ENCODE measurements at places on chromosomes 3 and 15. TPM values are rescaled to one million over a fixed set of nuclear protein-coding genes. Genes with fewer than 3 reads are reported as not detected.
A peak's percentile ranks its signal among the peaks of the same experiment; 100 is the strongest.

GRCh38 chr3:96000966-96001365 is 813.4 kb upstream of the EPHA6 start:
- H3K36me3 ChIP-seq = no peaks in the 10 kb centered on the region
- DNase-seq = no peak
- H3K4me1 ChIP-seq = no peaks in the 10 kb centered on the region
- H3K27ac ChIP-seq = no peak overlapping the region

DNA sequence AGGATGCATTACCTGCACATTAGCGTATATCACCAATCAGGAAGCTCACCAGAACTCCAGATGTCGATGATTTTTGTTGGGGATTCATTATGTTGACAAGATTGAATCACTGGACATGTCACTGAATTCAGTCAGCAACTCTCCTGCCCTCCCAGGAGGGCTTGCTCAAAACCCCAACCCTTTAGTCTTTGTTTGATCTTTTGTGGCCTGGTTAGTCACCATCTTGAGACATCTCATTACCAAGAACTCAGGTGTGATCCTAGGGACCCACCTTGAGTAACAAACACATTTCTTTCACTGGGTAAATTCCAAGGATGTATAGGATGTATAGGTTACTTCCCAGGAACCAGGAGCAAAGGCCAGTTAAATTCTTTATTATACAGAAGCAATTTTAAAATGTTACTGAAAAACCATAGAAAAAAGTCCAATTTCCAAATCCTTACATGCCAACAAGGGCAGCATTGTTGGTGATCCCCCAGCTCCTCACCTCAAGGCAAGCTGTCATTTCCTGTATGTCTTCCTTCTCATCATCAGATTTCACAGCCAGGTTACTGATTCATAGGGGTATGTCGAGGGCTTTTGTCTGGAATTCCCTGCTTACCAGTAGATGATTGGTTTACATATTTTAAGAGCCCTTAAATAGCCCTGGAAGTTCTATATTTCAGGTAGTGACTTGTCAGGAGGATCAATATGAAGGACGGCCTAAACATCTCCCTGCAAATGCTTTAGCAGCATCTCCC is 11.7 kb downstream of the SNRPN start:
- peaks cover 13% of the 10 kb centered on the region for H3K36me3 ChIP-seq
- H3K4me3 ChIP-seq = no peak overlapping the region
- no peaks in the 10 kb centered on the region for H3K27me3 ChIP-seq

GRCh38 chr15:25339431-25339830 is 99.4 kb downstream of the UBE3A start:
- H3K4me1 ChIP-seq = no peaks in the 10 kb centered on the region
- H3K27ac ChIP-seq = no peak overlapping the region
- no peak for DNase-seq
- no peaks in the 10 kb centered on the region for H3K27me3 ChIP-seq
- H3K4me3 ChIP-seq = no peak overlapping the region
- H3K36me3 ChIP-seq = peaks cover 7% of the 10 kb centered on the region

GRCh38 chr3:193673845-193674244 is 80.8 kb downstream of the OPA1 start:
- no peaks in the 10 kb centered on the region for H3K4me1 ChIP-seq
- no peaks in the 10 kb centered on the region for H3K27me3 ChIP-seq
- no peak overlapping the region for H3K4me3 ChIP-seq
- no peak overlapping the region for H3K27ac ChIP-seq
- DNase-seq = no peak
- peaks cover 7% of the 10 kb centered on the region for H3K36me3 ChIP-seq

GRCh38 chr3:183527428-183528379 is 27.8 kb downstream of the KLHL6 start:
- no peak overlapping the region for H3K4me3 ChIP-seq
- H3K27ac ChIP-seq = no peak overlapping the region
- peaks cover 40% of the 10 kb centered on the region for H3K36me3 ChIP-seq
- H3K4me1 ChIP-seq = no peaks in the 10 kb centered on the region
- H3K27me3 ChIP-seq = no peaks in the 10 kb centered on the region

DNA sequence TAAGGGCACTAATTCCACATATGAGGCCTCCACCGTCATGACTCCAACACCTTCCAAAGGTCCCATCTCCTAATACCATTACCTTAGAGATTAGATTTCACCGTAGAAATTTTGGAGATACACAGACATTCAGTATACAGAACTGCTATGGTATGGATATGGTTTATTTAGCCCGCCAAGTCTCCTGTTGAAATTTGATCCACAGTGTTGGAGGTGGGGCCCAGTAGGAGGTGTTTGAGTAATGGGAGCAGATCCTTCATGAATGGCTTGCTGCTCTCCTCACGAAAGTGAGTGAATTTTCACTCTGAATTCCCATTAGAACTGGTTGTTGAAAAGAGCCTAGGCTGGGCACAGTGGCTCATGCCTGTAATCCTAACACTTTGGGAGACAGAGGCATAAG is 7.4 kb downstream of the MKRN3 start:
- H3K27me3 ChIP-seq = no peaks in the 10 kb centered on the region
- H3K4me1 ChIP-seq = no peaks in the 10 kb centered on the region
- no peak overlapping the region for H3K27ac ChIP-seq
- no peak for DNase-seq
- no peak overlapping the region for H3K4me3 ChIP-seq
- H3K36me3 ChIP-seq = no peaks in the 10 kb centered on the region

- H3K27ac ChIP-seq = no peak overlapping the region
- H3K4me3 ChIP-seq = no peak overlapping the region
- H3K27me3 ChIP-seq = no peaks in the 10 kb centered on the region
- no peaks in the 10 kb centered on the region for H3K36me3 ChIP-seq
- DNase-seq = no peak
These were observed 1.5 kb downstream of the ACAD11 start for GRCh38 chr3:132657869-132658747.

GRCh38 chr3:59845386-59845785 is 795.6 kb upstream of the CFAP20DC start:
- peaks cover 2% of the 10 kb centered on the region for H3K4me1 ChIP-seq
- no peak overlapping the region for H3K4me3 ChIP-seq
- H3K36me3 ChIP-seq = no peaks in the 10 kb centered on the region
- no peak for DNase-seq
- no peak overlapping the region for H3K27ac ChIP-seq

DNA sequence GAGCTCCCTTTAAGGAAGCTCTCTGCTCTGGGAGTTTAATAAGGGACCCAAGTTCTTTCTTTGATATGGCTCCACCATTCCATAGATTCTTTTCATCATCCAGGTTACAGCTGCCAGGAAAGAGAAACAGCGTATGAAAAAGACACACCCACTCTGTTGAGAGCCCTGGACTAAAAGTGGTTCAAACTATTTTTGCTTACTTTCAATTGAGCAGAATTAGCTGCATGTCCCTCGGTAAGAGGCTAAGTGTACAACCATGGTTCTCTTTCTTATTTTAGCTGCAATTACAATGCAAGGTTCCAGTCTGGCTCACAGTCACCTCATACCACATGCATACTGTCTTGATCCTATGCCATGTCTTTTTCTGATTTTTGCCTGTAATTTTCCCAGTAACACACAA is 1288.3 kb downstream of the NSUN3 start:
- no peak overlapping the region for H3K27ac ChIP-seq
- DNase-seq = no peak
- no peaks in the 10 kb centered on the region for H3K36me3 ChIP-seq
- no peak overlapping the region for H3K4me3 ChIP-seq

- no peaks in the 10 kb centered on the region for H3K4me1 ChIP-seq
- H3K4me3 ChIP-seq = no peak overlapping the region
- no peaks in the 10 kb centered on the region for H3K27me3 ChIP-seq
- no peak for DNase-seq
- no peaks in the 10 kb centered on the region for H3K36me3 ChIP-seq
These were observed 207.5 kb upstream of the NR2F2 start for GRCh38 chr15:96123028-96123400.

DNA sequence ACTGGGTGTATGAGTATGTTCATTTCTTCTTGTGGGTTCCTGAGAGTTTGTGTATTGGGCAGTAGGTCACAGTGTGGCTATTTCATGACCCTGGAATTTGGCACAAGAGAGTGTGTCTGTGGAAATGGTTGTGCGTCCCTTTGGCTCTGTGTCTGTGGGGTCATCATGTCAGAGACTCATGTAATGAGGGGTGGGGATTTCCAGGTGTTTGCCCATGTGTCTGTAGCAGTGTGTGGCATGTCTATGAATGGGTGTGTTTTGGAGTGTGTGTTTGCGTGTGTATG is 1.3 kb upstream of the GATA2 start:
- peaks cover 98% of the 10 kb centered on the region for H3K27me3 ChIP-seq
- H3K27ac ChIP-seq = no peak overlapping the region
- H3K36me3 ChIP-seq = no peaks in the 10 kb centered on the region
- DNase-seq = no peak
- no peak overlapping the region for H3K4me3 ChIP-seq

DNA sequence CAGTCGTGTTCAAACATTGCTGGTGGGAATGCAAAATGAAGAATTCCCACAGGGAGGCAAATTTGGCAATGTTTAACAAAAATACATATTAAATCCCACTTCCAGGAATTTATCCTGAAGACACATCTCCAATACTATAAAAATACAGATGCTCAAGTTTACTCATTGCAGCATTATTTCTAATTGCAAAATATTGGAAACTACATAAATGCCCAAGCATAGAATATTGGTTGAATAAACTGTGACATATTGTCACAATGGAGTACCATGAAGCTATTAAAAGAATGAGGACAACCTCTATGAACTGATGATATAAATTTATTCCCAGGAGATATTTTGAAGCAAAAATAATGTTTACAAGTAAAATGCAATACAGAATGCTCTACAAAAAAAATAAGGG is 49.7 kb upstream of the UBE2E2 start:
- no peaks in the 10 kb centered on the region for H3K36me3 ChIP-seq
- no peaks in the 10 kb centered on the region for H3K27me3 ChIP-seq
- no peak overlapping the region for H3K4me3 ChIP-seq
- DNase-seq = no peak
- no peak overlapping the region for H3K27ac ChIP-seq

DNA sequence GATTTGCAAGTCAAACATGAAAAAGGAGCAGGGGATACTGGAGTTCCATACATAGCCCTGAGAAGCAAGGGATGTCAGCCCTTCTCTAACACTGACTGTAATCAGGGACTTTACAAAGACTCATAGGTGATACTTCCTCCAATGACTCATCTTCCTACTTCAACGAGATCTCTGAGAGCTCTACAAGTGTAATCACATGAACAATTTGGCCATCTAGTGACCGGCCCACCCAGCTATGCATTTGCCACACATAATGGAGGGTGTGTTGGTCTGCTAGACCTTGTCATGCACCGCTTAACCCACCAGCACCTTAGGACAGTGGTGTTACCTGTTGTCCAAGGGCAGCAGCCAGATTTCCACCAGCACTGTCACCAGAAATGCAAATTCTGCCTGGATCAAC is 75.3 kb downstream of the NCEH1 start:
- H3K4me1 ChIP-seq = no peaks in the 10 kb centered on the region
- H3K27ac ChIP-seq = peak overlapping the region; percentile 43
- no peak overlapping the region for H3K4me3 ChIP-seq
- H3K27me3 ChIP-seq = no peaks in the 10 kb centered on the region
- H3K36me3 ChIP-seq = peaks cover 3% of the 10 kb centered on the region

- DNase-seq = no peak
- peaks cover 8% of the 10 kb centered on the region for H3K27me3 ChIP-seq
- H3K4me3 ChIP-seq = peak within 1 kb of the TSS; percentile 56
- peak within 1 kb of the TSS; percentile 71 for H3K27ac ChIP-seq
- H3K4me1 ChIP-seq = peaks cover 88% of the 10 kb centered on the region
These were observed at the start of gene FBLN2 for GRCh38 chr3:13548696-13549622. FBLN2 (plus strand) TSS chr3:13549125; CDS start chr3:13570356, 21,231 bp downstream.

GRCh38 chr3:112333381-112334317 is 693 bp downstream of the CD200 start:
- peak; percentile 59 for DNase-seq
- peak overlapping the region; percentile 84 for H3K4me3 ChIP-seq
- H3K4me1 ChIP-seq = peaks cover 12% of the 10 kb centered on the region
- no peaks in the 10 kb centered on the region for H3K36me3 ChIP-seq

- no peak overlapping the region for H3K27ac ChIP-seq
- H3K4me1 ChIP-seq = no peaks in the 10 kb centered on the region
- H3K36me3 ChIP-seq = peaks cover 19% of the 10 kb centered on the region
- H3K4me3 ChIP-seq = no peak overlapping the region
- H3K27me3 ChIP-seq = no peaks in the 10 kb centered on the region
- no peak for DNase-seq
These were observed 68.7 kb downstream of the AP4E1 start for GRCh38 chr15:50977162-50977561.

DNA sequence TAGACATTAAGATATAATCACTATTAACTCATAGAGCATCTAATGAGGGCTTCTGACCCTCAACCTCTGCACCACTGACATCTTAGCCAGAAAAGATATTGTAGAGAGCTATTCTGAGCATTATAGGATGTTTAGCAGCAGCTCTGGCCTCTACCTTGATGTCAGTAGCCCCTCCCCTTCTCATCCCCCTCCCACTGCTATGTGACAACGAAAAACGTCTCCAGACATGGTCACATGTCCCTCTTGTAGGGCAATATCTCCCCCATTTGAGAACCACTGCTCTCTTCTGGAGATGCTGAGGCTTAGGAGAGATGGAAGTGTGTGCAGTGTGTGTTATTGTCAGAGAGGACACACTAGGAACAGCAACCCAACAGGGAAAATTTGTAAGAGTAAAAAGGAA is 242.3 kb downstream of the FEZF2 start:
- H3K4me1 ChIP-seq = no peaks in the 10 kb centered on the region
- no peak overlapping the region for H3K4me3 ChIP-seq
- H3K36me3 ChIP-seq = no peaks in the 10 kb centered on the region
- DNase-seq = no peak

DNA sequence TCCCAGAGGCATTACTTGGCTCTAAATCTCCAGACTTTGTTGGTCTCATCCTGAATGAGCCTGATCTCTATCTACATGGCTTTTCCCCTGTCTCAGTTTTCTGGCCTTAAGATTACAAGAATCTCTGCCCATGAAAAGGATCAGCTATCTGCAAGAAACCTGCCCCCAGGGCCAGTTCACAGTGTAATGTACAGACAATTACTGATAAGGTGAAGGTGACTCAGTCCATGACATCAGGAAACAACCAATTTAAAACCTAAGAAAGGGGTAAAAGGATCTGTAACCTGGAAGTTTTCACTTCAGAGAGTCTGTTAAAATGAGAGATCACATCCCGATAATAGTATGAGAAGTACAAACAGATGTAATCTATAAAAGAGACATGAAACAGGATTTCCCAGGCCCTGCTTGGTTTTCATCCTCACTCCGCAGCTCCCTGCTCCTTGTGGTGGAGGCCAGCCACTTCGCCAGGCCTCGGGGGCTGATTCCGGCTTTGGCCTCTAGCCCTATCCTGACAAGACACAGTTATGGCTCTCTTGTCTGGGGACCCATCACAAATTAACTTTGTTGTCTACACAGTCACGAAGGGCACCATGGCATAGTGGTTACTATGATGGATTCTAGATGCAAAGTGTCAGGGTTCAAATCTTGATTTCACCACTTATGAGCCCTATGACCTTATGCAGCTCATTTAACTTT is 136.9 kb downstream of the THSD4 start:
- no peaks in the 10 kb centered on the region for H3K36me3 ChIP-seq
- H3K27me3 ChIP-seq = no peaks in the 10 kb centered on the region
- no peaks in the 10 kb centered on the region for H3K4me1 ChIP-seq
- no peak overlapping the region for H3K4me3 ChIP-seq

- H3K36me3 ChIP-seq = no peaks in the 10 kb centered on the region
- no peak overlapping the region for H3K27ac ChIP-seq
- no peaks in the 10 kb centered on the region for H3K27me3 ChIP-seq
- H3K4me1 ChIP-seq = no peaks in the 10 kb centered on the region
These were observed 318.8 kb upstream of the GBE1 start for GRCh38 chr3:82080261-82080660.

The GOLGA8S gene
- 0.23 TPM for polyA plus RNA-seq

The ACAP2 gene
- polyA plus RNA-seq = 18.9 TPM

The MEIS2 gene
- polyA plus RNA-seq = 32.7 TPM

The SCN11A gene
- 0.59 TPM for polyA plus RNA-seq

The IL5RA gene
- 0.41 TPM for polyA plus RNA-seq

The ADCY5 gene
- polyA plus RNA-seq = 1.7 TPM

The ROPN1 gene
- polyA plus RNA-seq = 0.30 TPM

The PDCD7 gene
- 16.6 TPM for polyA plus RNA-seq
